ENCODE measurements at places on chromosomes 12 and 14. TPM values are rescaled to one million over a fixed set of nuclear protein-coding genes. Genes with fewer than 3 reads are reported as not detected.

The CATSPERB gene
- total RNA-seq = 0.20 TPM

The SPIC gene
- total RNA-seq = not detected

The CCDC177 gene
- total RNA-seq = not detected

The VPS33A gene
- total RNA-seq = 44.2 TPM

The HPD gene
- total RNA-seq = not detected

The PTHLH gene
- total RNA-seq = 0.44 TPM

The LRIG3 gene
- 0.22 TPM for total RNA-seq

The NXPH4 gene
- 0.22 TPM for total RNA-seq

The ATP2B1 gene
- 32.7 TPM for total RNA-seq

The KRT1 gene
- not detected for total RNA-seq

The PLEK2 gene
- 0.81 TPM for total RNA-seq

The BCL2L2 gene
- 0.86 TPM for total RNA-seq
